Nephron progenitor cell (in vitro differentiated cells): ENCODE measurements at places on chromosomes 5 and 9.

DNA sequence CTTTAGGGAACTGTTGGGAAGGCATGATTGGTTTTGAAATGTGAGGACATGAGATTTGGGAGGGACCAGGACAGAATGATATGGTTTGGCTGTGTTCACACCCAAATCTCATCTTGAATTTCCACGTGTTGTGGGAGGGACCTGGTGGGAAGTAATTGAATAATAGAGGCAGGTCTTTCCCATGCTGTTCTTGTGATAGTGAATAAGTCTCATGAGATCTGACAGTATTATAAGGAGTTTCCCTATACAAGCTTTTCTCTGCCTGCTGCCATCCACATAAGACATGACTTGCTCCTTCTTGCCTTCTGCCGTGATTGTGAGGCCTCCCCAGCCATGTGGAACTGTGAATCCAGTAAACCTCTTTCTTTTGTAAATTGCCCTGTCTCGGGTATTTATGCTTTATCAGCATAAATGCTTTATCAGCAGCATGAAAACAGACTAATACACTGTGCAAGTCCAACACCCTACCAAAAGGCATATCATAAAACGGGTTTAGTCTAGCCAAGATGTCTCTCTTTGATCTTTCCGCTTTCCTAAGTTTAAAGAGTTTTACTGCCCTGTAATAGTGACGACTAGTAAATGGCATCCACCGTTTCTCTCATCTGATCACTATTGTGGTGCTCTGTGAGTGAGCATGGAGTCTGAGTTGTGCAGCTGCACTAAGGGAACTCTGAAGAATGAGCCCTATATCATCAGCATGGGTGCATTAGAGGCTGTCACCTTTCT lies 12.9 kb upstream of the ZNF782 start:
- no peak for DNase-seq

DNA sequence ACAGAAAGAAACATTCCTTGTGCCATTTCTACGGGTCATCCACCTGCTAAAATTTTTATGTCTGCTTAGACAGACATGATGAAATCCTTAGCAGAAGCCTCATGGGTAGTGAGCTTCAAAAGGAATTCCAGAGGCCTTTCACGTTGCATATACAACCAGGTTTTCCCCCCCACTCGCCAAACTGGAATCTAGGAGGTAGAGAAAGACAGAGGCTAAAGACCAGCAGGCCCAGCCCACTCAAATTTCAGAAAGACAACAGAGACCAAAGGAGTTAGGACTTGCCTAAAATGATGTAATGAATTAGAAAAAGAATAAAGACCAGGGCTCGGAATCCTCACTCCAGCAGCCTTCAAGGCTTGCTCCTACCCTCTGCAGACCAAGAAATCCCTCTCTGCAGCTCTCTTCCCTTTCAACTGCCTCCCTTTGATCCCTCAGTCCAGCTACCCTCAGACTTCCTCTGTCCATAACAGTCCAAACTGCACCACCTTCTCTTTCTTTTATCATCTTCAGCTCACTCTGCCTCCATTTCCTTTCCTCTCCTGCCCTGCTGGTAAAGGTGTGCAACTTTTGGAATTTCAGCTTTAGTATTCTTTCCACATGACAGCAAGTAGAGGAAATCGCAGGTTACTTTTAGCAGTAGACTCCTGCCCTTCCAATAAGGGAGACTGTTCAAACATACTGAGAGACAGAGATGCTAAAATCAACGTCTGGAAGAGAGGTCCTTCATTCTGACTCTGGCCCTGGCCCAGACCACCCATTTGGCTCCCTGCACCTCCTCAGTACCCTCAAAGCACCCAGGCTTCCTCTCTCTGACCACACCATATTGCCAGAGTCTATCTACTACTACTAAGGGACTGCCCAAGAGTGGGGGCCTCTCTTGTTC lies 8.9 kb downstream of the B4GALT1 start:
- DNase-seq, result no peak

GRCh38 chr5:57665146-57665936 lies 182.7 kb upstream of the ACTBL2 start:
- no peak for DNase-seq

GRCh38 chr5:148986636-148987035 lies 76.2 kb downstream of the SH3TC2 start:
- no peak for DNase-seq

DNA sequence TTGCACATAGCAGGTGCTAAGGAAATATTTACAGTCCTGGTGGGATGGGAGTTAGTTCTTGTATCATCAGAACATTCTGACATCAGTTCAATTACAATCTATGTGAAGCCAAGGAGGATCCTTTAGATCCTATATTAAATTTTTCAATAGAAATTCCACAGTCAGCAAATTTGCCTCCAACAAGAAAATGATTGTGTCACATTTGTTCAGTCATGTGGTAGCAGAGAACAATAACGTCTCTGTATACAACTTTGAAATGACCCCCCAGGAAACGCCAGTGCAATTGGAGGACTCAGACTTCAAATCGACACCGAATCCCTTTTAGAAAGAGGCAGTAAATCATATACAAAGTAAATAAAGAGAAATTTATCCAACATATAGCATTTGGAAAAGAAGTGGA lies 392.1 kb downstream of the DTWD2 start:
- no peak for DNase-seq

GRCh38 chr9:14662060-14662453 lies 31.2 kb downstream of the ZDHHC21 start:
- DNase-seq, result no peak

DNA sequence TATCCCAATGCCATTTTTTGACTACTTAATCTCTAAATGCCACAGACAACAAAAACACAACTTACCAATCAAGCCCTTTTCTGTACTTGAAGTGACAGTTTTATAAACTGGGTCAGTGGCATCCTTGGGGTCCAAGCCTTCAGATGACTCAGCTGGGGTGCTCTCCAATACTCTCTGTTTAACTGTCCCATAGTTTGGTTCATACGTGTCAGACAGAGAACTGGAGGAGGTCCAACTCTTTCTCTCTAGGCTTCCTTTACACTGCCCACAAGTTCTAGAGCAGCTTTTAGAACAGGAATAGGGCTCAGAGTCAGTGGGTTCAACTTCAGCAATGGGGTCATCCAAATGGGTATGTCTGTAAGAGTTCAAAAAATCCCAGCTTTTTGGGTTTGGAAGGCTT lies 166.9 kb downstream of the CDC42SE2 start:
- no peak for DNase-seq

- DNase-seq, result peak; percentile 68
Observed at GRCh38 chr5:1641560-1642166, 117.9 kb upstream of the LPCAT1 start.

- DNase-seq, result no peak
Observed at GRCh38 chr5:55101556-55102276, 730 bp upstream of the GZMA start.

DNA sequence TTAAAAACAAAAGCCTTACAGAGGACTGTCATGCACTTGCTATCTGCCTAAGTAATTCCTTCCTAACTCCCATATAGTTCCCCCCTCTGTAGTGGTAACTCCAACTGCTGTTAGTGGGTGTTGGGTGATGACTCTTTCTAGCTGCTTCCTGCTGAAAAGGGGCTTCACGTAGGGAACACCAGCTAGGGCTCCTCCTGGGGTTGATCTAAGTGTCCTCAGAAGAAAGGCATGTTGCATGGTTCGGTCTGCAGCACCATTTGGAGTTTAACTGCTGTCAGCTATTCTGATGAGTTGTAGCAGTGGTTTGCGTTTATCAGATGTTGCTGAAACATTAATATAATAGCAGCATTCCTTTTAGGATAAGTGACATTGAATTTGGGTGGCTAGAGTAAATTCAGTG lies 281.9 kb upstream of the TUSC1 start:
- no peak for DNase-seq

- DNase-seq, result no peak
Observed at GRCh38 chr5:40235471-40236400, 444.0 kb upstream of the PTGER4 start.

GRCh38 chr5:134113363-134113889 lies 1.1 kb upstream of the TCF7 start:
- DNase-seq, result peak; percentile 23

GRCh38 chr5:66358741-66359140 lies 214.6 kb downstream of the SREK1 start:
- no peak for DNase-seq

GRCh38 chr9:109424618-109425017 lies 73.5 kb downstream of the PTPN3 start:
- DNase-seq, result no peak

GRCh38 chr5:138351056-138351455 lies 1.4 kb upstream of the KDM3B start:
- DNase-seq, result no peak

- no peak for DNase-seq
Observed at GRCh38 chr5:181282874-181283273, 21.9 kb upstream of the TRIM52 start.

GRCh38 chr9:27442464-27442863 lies 81.6 kb upstream of the IFNK start:
- DNase-seq, result no peak

DNA sequence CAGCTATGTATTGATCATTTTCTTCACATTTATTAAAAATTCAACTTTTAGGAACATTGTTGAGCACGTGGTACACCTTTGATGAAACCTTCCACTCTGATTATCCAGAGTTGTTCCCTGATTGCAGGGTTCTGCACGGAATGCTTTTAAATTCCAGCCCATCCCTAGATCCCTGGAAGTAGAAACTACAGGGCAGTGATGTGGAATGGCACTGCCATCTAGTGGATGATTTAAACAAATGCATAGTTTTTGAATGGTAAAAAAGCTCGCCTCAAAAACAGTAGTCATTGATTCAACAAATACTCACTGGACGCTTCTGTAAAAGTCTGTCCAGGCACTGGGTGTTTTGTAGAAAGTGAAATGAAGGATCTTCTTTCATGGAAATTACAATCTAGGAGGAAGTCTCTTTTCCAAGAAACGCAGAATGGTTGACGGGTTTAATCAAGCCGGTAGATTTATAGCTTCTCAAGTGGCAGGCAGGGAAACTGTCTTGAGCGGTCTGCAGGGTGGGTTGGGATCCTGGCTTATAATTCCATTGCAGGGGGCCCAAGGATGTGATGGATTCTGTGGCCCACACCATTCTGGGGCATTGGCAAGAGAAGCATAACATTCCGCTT lies 118.4 kb downstream of the ARHGAP26 start:
- DNase-seq, result peak; percentile 44

DNA sequence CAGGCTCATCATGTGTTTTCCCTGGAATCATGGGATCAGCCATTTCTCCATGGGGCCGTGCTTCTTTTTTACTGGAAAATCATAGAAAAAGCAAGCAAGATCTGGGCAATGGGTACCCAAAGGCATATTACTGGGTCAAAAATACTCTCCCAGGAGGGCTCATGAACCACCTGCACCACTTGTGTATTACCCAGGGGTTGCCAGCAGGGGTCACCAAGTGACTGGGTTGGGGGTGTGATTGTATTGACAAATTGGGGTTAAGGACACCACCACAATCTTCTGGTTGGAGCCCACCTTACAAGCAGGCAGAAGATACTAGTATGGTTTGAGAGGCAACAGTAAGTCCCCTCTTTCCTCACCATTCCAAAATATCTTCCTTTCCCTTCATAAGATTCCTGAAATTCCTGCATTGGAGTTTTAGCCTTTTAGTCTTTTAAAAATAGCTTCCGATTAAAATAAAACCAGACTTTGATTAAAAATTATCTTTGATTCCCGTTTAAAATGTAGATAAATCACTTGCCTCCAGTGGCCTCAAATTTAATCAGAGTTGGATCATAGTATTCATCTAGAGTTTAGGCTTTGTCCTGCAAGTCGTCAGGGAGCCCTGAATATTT lies 603.3 kb downstream of the KIF4B start:
- peak; percentile 74 for DNase-seq

- peak; percentile 4 for DNase-seq
Observed at GRCh38 chr5:29005386-29005785, 1967.0 kb upstream of the CDH9 start.

GRCh38 chr9:71665247-71665646 lies 103.1 kb downstream of the CEMIP2 start:
- no peak for DNase-seq

GRCh38 chr5:39566891-39567290 lies 142.1 kb upstream of the DAB2 start:
- DNase-seq, result no peak

- no peak for DNase-seq
Observed at GRCh38 chr5:161545344-161546094, 1.0 kb downstream of the GABRB2 start.

DNA sequence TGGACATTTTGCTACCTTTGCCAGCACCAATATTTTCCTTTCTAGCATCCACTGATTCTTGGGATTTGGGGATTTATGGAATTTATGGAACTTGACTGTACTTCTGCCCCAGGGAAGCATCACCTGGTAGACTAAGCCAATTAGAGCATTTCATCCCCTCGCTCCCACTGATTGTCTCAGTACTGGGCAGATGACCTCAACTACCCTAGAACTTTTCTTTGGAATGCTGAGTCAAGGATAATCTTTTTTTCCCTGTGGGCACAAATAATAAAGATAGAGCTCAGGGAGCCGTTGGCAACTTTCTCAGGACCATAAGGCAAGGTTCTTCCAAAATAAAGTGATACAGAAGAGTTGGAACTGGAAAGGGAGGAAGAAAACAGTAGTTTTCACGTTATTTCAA lies 438.4 kb downstream of the PLK2 start:
- DNase-seq, result no peak

DNA sequence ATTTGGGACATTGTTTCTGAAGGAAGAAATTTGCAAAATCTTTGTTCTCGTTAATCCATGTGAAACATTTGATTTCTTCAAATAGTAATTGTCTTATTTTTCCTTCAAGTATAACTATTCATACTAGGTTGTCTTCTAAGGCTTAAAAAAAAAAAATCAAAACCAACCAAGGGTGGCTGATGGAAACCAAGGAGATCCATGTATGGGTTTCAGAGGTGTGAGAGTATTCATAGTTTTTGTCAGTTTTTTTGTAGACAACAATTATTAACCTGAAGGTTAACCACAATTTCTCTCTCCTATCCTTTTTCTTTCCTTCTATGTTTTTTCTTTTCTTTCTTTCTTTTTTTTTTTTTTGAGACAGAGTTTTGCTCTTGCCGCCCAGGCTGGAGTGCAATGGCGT lies 35.4 kb downstream of the KDM4C start:
- no peak for DNase-seq

GRCh38 chr5:154117930-154118329 lies 72.6 kb upstream of the GALNT10 start:
- DNase-seq, result peak; percentile 20

- no peak for DNase-seq
Observed at GRCh38 chr5:6090838-6091237, 287.5 kb downstream of the MED10 start.

DNA sequence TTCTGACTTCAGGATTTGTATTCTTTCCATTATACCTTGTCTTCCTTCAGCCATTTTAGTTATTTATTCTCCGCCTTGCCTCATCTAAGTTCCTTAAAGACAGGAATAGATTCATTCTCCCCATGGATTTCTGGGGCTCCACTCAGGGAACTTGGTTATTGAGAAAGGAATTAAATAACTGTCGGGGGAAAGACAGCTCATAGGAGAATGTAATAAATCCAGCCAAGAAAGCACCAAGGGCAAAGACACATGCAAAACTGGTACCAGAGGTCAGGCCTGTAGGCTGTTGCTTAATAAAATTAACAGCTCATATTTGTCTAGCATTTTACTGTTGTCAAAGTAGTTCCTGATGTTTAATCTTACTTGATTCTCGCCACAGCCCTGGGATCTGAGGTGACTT lies 357.2 kb downstream of the TMEM38B start:
- DNase-seq, result no peak
